ENCODE measurements at places on chromosomes 4 and X.

DNA sequence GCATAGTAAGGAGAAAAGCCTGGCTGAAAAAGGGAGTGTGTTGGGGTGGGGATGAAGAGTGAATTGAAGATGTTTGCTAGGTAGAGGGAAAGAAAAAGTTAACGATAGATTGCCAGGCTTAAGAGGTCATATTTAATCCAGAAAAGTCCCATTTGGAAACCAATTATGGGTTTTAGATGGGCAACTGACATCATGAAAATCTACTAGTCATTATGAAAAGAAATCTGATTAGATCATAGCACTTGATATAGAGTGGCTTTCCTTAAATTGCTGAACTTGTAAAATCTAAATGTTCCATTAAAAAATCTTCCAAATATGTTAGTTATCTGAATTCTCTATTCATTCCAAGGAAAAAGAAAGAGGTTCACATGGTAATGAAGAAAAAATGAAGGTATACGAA, 37.5 kb upstream of the IL21 start:
- no peak for DNase-seq

- no peak for DNase-seq
These were observed 503.3 kb upstream of the FAM241A start for GRCh38 chr4:111641813-111642579.

GRCh38 chrX:103918050-103918449, 44.4 kb upstream of the TMSB15B start:
- peak; percentile 39 for DNase-seq

DNA sequence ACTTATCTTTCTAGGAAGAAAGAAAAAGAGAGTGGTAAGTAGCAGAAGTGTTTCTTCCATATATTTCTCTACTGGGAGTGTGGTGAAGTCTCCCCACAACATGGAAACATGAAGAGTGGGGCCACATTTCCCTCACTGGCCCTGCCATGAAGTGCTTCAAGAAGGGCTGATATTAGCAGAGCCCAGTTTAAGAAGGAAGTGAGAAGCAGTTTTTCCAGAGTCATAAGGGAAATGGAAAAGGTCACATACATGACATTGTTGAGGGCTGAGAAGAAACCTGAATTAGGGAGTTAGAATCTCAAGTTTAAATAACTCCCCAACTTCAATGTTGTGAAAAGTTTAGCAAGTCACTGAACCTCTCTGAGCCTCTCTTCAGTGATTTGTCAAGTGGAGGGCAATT, 171.9 kb upstream of the RBPJ start:
- DNase-seq, result no peak

DNA sequence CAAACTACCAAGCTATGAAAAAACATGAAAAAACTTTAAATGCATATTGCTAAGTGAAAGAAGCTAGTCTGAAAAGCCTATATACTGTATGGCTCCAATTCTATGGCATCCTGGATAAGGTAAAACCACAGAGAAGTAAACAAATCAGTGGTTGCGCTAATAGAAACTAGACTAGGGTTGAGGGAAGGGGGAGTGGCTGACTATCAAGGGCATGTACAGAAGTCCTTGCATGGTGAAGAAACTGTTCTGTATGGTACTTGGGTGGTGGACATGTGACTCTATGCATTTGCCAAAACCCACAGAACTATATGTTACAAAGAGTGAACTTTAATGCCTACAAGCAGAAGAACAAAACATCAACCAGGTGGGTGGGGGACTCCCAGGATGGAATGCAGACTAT, 96.8 kb downstream of the MTMR1 start:
- no peak for DNase-seq

DNA sequence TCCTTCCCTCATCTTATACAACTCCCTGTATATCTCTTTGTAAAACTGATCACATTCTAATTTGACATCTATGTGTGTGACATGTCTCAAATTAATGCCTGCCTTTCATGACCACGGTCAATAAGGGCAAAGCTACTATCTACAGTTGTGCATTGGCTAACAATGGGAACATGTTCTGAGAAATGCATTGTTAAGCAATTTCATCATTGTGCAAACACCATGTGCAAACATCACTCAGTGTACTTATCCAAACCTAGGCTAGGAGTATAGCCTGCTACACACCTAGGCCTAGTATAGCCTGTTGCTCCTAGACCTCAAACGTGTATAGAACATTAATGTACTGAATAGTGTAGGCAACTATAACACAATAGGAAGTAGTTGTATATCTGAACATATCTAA, 95.0 kb downstream of the BANK1 start:
- DNase-seq, result no peak

DNA sequence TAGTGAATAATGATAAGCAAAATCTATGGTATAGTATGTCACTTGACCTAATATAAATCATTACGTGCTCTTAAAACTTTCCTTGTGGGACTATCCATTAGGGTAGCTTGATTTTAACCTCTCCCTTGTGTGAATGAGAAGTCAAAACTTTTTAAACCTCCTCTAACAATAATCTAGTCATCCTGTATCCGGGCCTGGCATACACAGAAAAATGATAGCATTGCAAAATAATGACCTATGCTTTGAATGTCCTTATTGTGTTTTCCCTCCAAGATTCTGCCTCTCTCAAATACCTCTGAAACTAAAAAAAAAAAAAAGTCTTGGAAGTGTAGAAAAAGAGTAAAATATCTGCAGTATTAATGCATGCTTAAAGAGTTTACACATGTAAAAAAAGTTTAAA, 250.0 kb upstream of the NDST3 start:
- no peak for DNase-seq

DNA sequence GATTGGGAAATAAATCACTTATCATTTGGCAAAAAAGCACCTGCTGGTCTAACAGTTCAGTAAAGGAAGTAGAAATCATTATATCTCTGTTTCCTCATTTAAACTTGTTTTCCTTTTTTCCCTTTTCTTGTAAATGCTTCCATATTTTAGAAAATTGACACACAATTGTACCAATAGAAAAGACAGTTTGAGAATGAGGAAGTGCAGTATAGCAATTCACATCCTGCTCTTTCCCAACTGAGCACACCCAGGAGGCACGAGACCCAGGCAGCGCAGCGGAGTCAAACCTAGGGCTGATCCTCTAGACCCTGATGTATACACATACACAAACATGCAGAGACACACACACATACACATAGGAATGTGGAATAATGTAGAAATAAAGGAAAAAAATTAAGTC, 74.8 kb upstream of the PACRGL start:
- DNase-seq, result no peak

- DNase-seq, result no peak
These were observed 50.5 kb downstream of the PSAPL1 start for GRCh38 chr4:7384003-7384928.

DNA sequence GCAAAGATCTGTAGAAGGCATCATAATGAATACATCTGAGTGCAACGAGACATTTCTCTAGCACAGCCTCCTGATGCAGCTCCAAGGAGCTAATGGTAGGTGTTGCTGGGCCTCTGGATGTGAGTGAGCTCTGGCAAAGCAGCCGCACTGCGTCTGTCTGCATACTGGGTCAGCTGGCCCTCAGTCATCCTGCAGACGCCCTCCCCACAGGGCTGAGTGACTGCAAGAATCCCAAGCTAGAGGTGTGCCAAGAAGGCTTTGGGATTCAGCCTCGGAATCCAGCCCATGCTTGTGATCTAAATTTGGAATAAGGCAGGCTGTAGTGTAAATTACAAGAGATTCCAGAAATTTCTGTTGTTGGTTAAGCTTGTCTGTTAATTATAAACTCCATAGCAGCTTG, 18.5 kb downstream of the HERC3 start:
- DNase-seq, result no peak

DNA sequence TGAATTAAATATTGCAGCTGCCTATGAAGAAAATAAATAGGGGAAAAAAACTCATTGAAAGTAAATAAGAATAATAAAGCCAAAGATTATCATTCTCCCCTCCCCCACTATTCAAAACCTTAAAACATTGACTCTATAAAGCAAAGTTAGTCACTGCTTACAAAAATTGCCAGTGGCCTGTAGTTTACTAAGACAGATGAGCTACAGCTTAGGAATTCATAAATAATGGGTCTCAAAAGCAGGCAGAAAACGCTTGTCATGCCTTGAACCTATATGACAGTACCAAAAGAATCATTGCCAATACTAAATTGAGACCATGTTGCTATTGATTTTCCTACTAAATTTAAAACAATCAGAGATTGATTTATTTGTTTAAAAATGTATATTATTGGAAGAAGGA, 78.9 kb downstream of the SLC10A7 start:
- DNase-seq, result no peak

DNA sequence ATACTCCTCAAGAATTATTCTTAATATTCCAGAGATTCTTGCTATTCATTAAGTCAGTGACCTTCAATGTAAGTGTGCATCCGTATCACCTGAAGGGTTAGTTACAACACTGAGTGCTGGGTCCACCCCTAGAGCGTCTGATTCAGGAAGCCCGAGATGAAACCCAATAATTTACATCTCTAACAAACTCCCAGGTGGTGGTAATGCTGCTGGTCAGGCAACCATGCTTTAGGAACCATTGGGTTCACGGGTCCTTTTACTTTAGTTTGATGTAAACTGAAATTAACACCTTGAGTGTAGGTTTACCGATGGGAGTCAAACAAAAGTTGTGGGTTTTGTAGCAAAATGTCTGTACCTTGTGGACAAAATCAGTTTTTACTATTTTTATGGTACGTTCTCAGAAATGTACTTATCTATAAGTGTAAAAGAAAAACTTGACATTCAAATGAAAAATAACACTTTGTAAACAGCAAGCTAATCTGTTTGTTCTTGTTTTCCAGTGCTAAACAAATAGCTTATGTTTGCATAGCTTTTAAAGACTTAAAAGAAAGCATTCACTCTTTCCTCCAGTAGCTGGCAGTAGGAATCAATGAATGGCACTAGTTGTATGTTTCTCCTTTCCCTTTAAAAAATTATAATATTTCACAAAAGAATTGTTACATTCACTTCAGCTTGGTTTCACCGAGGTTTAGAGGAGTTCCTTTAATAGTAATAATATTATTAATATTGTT, 32.7 kb downstream of the ACE2 start:
- DNase-seq, result no peak

DNA sequence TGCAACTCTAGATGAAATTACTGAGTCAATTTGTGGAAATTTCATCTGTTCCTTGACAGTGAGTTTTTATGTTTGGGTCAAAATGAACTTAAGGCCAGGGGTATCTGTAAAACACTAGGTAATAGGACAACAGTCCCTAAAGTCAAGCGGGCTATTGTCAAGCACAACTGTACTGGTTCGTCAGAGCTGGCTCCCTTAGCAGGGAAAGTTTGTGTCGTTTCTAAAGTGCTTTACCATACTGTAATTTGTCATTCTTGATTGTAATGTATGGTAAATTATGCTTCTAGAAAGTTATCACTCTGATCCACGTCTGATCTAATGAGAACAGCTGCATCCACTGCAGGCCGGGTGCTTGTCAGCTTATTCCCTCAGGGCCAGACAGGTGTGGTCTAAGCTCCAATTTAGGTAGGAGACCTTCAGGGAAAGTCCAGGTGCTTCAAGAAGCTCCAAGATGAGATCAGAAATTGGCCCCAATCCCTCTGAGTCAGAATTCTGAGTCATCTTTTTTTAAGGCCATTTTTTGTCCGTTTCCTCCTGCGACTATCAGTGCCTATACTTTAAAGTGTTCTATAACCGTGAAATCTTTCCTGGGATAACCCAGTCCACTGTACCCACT, 92.2 kb downstream of the PALLD start:
- DNase-seq, result no peak

GRCh38 chrX:101257448-101258258, 33.5 kb downstream of the TAF7L start:
- no peak for DNase-seq

GRCh38 chr4:8868321-8869001, 3.2 kb downstream of the HMX1 start:
- no peak for DNase-seq

- no peak for DNase-seq
These were observed 45.9 kb downstream of the FREM3 start for GRCh38 chr4:143654571-143654970.

GRCh38 chrX:38363046-38363445, 10.6 kb downstream of the OTC start:
- DNase-seq, result no peak

GRCh38 chr4:2789351-2789750, 3.5 kb upstream of the SH3BP2 start:
- no peak for DNase-seq

- no peak for DNase-seq
These were observed 32.4 kb upstream of the MYOZ2 start for GRCh38 chr4:119103263-119103662.

DNA sequence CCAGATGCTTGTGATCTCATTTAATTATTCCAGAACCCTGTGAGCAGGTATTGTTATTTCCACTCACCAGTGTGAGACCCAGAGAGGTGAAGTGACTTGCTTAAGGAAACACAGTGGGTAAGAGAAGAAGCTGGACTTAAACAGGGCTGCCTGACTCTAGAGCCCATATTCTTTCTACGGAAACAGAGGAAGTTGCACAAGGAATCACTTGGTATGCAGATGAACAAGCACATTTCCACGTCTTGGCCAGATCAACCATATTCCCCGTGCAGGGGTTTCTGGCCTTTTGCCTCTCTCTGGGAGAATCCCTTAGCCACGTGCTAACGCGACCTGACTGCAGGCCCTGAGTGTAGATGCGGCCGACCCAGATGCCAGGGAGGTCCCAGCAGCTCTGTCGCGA, 195.5 kb upstream of the ATP6AP2 start:
- no peak for DNase-seq

- no peak for DNase-seq
These were observed 419.6 kb upstream of the LCORL start for GRCh38 chr4:18441203-18441590.

- no peak for DNase-seq
These were observed 4.1 kb downstream of the HDAC8 start for GRCh38 chrX:72568406-72569092.

- no peak for DNase-seq
These were observed 3.8 kb downstream of the HPGDS start for GRCh38 chr4:94338681-94339351.

- DNase-seq, result no peak
These were observed 13.3 kb downstream of the CLDN22 start for GRCh38 chr4:183306811-183307210.

GRCh38 chr4:15242021-15242420, 185.8 kb upstream of the C1QTNF7 start:
- no peak for DNase-seq

GRCh38 chrX:113260474-113260873, 419.8 kb upstream of the AMOT start:
- DNase-seq, result no peak
